Activated CD8-positive, alpha-beta memory T cell treated with anti-CD3 and anti-CD28 coated beads, Interleukin-2, amount 10 ng/mL, durations not matched to agents 7 days and 5 days (primary cell): ENCODE measurements at places on chromosomes 3 and 15. TPM values are rescaled to one million over a fixed set of nuclear protein-coding genes. Genes with fewer than 3 reads are reported as not detected.

DNA sequence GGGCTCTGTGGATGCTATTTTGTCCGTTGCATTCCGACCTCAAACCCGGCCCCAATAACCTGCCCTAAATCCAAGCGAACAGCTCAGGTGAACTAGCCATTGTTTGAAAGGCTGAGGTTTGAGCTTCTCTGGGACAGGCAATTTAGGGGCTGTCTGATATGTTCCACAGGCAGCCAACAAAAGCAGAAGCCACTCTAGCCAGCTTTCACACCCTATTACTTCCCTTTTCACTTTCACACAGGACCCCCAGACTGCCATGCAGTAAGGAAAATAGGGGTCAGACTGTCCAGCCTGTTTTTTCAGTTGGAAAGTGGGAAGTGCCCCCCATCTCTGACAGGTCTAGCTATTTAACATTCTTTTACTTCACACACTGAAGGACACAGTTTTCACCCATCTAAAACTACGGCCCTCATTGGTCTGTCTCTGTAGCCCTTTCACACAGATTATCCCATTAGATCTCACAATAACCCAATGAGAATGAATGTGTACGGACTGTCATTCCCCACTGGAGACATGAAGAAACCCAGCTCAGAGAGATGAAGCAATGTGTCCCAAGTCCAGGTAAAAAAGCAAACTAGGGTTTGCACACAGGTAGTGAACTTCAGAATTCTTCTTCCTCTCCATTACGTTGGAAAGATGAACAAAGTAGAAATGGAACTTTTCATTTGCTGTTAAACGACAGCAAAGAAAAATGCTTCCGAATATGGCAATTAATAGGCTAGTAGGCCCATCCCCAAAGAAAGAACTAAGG is 1.9 kb downstream of the CCDC12 start:
- no peaks in the 10 kb centered on the region for H3K27me3 ChIP-seq
- H3K27ac ChIP-seq: peak overlapping the region; percentile 71
- H3K4me1 ChIP-seq: peaks cover 74% of the 10 kb centered on the region
- DNase-seq: no peak

- H3K27me3 ChIP-seq: peaks cover 2% of the 10 kb centered on the region
- no peak overlapping the region for H3K4me3 ChIP-seq
- H3K36me3 ChIP-seq: peaks cover 14% of the 10 kb centered on the region
- no peak for DNase-seq
These were observed 26.3 kb upstream of the TIPARP start for GRCh38 chr3:156648086-156648485.

- no peaks in the 10 kb centered on the region for H3K36me3 ChIP-seq
- no peaks in the 10 kb centered on the region for H3K27me3 ChIP-seq
- H3K4me1 ChIP-seq: no peaks in the 10 kb centered on the region
- DNase-seq: no peak
These were observed 202.6 kb downstream of the VGLL3 start for GRCh38 chr3:86788371-86788770.

DNA sequence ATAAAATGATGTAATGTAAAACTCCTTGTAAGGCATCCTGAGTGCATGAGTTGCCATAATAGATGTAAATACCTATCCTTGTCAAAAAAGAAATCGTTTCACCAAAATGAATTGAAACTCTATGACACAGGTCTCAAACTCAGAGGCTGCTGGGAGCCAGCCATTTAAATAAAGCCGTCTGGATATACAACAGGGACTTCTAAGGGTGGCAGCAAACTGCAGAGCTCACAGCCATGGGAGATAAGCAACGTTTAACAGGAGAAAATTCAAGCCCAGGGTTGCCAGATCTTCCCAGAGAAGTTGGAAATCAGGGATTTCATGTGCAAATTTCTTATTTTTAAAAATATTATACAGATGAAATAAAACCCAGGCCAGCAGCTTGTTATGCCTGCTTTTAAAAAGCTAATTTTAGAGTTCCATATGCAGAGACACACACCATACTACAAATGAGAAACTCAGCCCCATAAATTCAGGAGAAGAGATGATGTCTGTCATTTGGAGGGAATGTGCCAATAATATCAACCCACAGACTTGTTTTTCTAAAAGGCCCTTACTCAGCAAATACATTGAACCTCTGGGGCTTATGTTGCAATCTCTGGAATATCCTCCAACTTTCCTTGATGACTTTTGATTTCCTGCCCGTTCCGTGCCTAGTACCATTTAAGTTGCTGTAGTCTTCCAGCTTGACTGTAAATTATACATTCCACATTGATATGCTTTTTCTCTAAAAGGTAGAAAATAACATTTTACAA is 75.6 kb downstream of the AQP9 start:
- no peak overlapping the region for H3K4me3 ChIP-seq
- H3K27me3 ChIP-seq: peaks cover 9% of the 10 kb centered on the region
- H3K4me1 ChIP-seq: no peaks in the 10 kb centered on the region
- DNase-seq: no peak
- H3K36me3 ChIP-seq: no peaks in the 10 kb centered on the region
- H3K27ac ChIP-seq: no peak overlapping the region

DNA sequence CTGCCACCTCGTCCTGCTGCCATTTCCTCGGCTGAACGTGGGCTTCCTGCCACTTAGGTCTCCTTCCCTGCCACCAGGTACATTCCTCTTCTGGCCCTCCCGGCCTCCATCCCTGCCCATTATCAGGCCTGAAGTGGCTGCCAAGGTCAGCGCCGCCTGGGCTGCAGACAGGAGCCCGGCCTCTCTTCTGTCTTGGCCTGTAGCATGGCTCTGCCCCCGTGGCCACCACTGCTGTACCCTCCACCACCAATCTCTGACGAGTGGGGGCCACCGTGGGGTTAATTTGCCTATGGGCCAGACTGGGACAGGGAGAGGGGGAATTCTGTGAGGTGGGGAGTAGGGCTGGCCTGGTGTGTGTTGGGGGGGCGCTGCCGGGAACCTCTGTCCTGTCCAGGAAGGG is 2.0 kb upstream of the BAHD1 start:
- H3K4me3 ChIP-seq: no peak overlapping the region
- peaks cover 67% of the 10 kb centered on the region for H3K27me3 ChIP-seq
- peaks cover 31% of the 10 kb centered on the region for H3K4me1 ChIP-seq
- H3K27ac ChIP-seq: no peak overlapping the region
- H3K36me3 ChIP-seq: no peaks in the 10 kb centered on the region
- no peak for DNase-seq

SMCO1 gene
- total RNA-seq: not detected

DNA sequence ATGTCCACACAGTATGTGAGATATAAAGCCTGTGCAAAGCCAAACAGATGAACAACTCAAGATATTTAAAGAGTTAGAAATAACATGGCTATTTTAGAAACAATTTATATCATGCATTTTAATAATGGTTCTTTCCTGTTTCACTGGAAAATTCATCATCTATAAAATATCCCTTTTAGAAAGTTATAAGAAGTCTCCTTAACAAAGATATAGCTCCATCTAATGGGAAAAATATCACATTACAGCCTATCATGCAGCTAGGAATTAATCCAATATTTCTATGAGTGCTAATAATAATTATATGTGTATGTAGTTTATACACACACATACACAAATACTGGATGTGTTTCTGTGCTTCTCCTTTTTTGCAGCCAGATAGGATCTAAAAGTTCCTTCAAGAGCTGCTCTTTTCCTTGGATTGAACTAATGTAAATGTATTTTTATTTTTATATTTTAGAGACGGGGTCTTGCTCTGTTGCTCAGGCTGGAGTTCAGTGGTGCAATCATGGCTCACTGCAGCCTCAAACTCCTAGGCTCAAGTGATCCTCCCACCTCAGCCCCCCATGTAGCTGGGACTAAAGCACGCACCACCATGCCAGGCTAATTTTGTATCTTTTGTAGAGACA is 21.6 kb downstream of the RPL22L1 start:
- no peak overlapping the region for H3K4me3 ChIP-seq
- H3K4me1 ChIP-seq: no peaks in the 10 kb centered on the region
- no peaks in the 10 kb centered on the region for H3K36me3 ChIP-seq
- no peak for DNase-seq
- peaks cover 20% of the 10 kb centered on the region for H3K27me3 ChIP-seq

DNA sequence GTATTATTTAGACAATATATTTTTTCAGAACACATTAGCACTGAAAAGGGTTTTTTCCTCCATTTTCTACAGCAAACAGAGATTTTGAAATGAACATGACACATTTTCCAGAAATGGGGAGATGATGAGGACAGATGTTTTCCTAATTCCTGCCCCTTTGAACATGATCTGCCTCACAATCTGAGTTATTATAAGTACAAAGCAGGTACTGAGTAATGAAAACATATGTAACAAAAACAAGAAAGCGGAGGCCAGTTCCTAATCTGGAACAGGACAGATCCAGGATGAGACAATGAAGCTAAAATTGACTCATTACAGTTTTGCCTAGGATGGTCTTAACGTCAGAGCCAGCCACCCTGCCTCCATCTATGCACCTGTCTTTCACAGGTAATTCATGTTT is 642.8 kb upstream of the NR2F2 start:
- H3K27ac ChIP-seq: no peak overlapping the region
- no peaks in the 10 kb centered on the region for H3K27me3 ChIP-seq
- DNase-seq: no peak
- H3K36me3 ChIP-seq: no peaks in the 10 kb centered on the region
- peaks cover 10% of the 10 kb centered on the region for H3K4me1 ChIP-seq
- H3K4me3 ChIP-seq: no peak overlapping the region
